Endothelial cell of umbilical vein (primary cell): ENCODE measurements at places on chromosomes 4 and X.

DNA sequence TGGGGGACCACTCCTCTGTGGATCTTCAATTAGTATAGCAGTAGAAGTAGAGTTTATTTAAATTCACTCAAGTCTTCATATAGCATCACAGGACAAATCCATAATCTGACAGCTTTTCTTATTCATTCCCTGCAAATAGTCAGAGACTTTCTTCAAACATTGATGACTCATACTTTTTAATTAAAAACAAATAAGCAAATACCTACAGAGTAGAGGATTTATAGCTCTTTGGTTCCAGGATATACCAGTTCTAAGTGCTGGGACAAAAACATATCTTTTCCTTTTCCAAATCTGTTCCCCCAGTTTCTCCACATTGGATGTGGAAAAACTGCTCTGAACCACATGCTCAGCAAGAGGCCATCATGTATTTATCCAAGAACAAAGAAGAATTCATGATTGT lies 24.1 kb downstream of the EMCN start:
- peak; percentile 24 for DNase-seq

- peak; percentile 21 for DNase-seq
Observed at GRCh38 chrX:40094900-40095582, 2.7 kb downstream of the BCOR start.

DNA sequence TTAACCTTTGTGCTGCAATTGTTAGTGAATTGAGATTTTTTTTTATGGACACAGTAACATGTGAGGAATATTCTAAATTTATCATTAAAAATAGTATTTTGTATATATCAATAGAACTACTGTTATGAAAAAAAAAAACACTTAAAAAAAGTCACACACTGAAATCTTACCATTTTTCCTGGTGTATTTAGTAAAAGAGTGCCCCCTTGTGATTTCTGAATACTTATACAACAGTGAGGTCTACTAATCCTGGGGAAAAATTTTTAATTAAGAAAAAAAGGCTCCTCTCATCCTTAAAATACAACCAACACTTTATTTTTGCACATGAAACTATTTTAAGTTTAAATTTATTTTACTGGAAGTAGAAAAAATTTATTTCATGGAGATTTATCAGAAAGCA lies 56.4 kb upstream of the SPOCK3 start:
- peak; percentile 11 for DNase-seq

DNA sequence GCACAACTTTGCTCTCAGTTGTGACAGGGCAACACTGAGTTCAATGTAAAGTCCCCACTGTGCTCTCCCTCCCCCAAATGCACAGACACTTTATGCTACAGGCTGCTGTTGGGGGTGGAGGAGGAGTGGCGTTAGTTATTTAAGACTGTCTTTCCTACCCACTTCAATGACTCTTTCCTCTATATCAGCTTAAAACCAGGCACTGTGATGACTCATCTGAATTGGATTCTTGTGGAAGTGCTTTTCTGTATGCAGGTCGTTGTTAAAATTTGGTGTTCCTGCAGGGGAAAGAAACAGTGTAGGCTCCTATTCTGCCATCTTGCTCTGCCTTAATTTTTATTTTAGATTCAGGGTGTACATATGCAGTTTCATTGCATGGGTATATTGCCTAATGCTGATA lies 1157.2 kb upstream of the ADGRL3 start:
- no peak for DNase-seq

GRCh38 chr4:44720371-44720770 lies 6.0 kb downstream of the GNPDA2 start:
- no peak for DNase-seq

- DNase-seq, result no peak
Observed at GRCh38 chr4:138796761-138797160, 218.8 kb upstream of the NOCT start.

- DNase-seq, result no peak
Observed at GRCh38 chr4:98620087-98620784, 38.2 kb downstream of the TSPAN5 start.

DNA sequence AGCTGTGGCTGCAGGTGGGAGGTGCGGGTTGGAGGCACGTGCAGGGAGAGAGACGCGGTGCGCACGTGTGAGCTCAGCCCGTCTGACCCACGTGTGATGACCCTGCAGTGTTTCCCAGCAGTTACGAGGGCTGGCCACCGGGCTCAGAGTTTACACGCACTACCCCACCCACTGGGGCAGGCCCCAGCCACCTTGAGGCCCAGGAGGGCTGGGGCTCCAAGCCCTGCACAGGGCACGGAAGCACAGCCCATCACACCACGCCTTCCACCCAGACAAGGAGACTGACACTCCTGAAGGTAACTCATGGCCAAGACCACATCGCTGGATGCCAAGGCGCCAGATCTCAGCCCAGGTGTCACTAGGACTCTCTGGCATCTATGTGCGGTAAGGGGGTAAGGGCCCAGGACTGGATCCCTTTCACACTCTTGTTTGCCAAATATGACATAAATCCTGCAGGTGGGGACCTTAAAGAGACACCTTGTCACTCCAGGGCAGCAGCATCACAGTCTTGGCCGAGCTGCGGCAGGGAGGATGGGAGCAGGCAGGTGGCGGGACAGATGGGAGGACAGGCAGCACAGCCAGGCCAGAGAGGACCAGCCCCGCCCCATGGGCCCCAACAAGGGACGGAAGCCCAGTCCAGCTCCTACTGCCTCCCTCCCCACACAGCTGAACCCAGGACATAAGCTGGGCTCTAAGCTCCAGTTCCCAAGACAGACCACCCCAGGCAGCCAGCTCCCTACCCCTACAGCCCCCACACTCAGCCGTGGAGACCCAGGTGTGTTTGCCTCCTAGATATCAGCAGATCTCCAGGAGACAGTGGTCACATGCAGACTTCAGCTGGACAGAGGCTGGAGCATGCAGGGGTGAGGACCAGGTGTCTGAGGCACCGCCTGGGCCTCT lies 56.8 kb downstream of the ZFYVE28 start:
- no peak for DNase-seq

- no peak for DNase-seq
Observed at GRCh38 chrX:97787849-97788248, 904.1 kb downstream of the RPA4 start.

GRCh38 chr4:145153904-145154298 lies 26.5 kb downstream of the OTUD4 start:
- peak; percentile 16 for DNase-seq

GRCh38 chr4:2075987-2076907 lies 17.1 kb downstream of the NAT8L start:
- no peak for DNase-seq
